ENCODE measurements at places on chromosomes 6 and 20.
A peak's percentile ranks its signal among the peaks of the same experiment; 100 is the strongest.

DNA sequence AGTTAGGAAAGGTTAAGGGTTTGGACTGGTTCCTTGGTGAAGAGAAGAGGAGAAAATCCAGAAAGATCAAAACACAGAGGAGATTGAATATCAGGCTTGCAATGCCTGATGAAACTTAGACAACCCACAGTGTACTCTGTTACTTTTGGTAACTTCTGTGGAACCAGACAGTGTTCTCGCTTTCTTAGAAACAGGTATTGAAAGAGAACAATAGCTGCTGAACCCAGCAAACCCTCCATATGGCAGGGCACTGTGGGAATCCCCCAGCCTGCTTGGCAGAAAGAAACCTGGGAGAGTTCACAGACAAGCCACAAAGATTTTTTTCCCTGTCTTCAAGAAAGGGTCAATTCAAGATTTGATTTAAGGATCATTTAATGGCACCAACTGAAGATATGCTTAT, 342.8 kb downstream of the FOXA2 start:
- no peak for DNase-seq

GRCh38 chr6:28634411-28634760, 108.7 kb downstream of the GPX5 start:
- DNase-seq = no peak

GRCh38 chr20:17731233-17731632, 31.5 kb downstream of the BANF2 start:
- no peak for DNase-seq

GRCh38 chr6:151014404-151015100, 149.1 kb downstream of the MTHFD1L start:
- peak; percentile 75 for DNase-seq

- no peak for DNase-seq
Measured at GRCh38 chr6:73108949-73109348, 116.3 kb downstream of the KHDC1L start.

DNA sequence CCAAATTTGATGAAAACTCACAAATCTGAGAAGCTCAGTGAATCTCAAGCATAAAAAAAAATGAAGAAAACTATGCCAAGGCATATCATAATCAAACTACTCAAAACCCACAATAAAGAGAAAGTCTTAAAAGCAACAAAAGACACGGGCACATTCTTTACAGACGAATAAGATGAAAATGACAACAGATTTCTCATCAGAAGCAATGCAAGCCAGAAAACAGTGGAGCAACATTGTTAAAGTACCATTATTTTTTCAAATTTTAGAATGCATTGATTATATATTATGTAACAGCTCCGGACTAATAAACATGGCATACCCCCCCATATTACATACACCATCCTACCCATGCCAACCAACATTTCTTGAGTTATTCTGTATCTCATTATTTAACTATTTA, 55.3 kb upstream of the INSM1 start:
- no peak for DNase-seq

DNA sequence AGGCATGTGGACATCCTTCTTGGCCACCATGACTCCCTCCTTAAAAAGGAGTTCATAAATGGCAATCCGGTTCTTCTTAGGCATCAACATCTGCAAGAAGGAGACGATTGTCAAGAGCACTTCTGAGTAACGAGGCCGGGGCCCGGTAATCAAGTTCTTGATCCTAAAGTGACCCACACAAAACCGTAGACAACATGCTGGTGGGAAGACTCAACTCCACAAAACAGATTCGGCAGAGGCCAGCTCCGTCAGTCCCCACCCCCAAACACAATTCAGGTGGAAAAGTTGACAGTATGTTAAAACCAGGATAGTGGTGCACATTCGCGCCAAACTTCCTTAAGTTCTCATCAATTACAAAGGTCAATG, 754 bp downstream of the RPS10 start:
- DNase-seq = no peak

GRCh38 chr6:41336824-41337223, 1.4 kb downstream of the NCR2 start:
- no peak for DNase-seq

DNA sequence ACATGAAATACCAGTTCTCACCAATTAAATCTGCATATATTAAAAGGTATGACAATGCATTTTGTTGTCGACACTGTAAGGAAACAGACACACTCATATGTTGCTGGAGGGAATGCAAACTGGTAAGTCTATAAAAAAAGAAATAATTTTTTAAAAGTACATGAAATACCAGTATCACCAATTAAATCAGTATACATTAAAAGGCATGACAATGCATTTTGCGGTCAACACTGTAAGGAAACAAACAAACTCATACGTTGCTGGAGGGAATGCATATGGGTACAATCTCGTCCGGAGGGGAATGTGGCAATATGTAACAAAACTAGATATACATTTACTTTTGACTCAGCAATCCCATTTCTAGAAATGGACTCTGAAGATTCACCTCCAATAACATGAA, 6.5 kb downstream of the ZNF322 start:
- no peak for DNase-seq

DNA sequence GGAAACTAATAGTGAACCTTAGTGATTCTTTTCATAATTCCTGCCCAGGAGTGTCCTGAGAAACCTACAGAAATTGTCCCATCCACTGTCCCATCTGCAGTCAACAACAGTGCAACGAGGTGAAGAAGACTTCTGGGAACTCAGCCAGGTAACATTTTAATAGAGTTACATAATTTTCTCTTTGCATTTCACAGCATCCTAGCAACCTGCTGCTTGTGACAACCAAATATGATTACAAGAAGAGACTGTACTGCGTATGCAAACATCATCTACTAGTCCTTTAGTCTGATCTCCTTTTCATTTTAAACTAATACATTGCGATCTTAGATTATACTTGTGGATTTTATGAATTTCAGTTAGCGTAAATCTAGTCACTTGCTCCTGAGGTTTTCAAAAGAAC, 951.6 kb downstream of the TFAP2A start:
- DNase-seq = no peak

DNA sequence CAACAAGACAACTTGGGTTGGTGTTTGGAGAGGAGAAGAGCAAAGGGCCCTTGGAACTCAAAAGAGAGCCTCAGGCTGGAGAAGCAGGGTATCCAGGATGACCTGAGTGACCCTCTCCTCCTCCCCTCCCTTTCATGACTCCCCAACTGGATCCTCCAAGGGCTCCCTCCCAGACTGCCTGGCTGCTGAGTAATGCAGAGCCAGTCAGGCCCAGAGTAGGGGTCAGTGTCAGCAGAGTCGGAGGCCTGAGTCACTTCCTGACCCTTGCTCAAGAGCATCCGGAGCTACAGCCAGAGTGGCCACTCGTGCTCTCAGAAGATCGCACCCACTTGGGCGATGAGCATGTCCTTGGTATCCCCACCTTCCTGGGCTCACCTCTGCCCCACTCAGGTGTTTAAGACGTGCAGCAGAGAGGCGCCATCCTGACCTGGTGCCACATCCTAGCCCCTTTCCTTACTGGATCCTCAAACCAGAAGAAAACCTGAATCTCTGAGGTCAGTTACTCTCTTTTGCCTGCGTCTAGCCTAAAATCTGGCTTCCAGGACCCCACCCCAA, 2.8 kb upstream of the MAPK13 start:
- no peak for DNase-seq

DNA sequence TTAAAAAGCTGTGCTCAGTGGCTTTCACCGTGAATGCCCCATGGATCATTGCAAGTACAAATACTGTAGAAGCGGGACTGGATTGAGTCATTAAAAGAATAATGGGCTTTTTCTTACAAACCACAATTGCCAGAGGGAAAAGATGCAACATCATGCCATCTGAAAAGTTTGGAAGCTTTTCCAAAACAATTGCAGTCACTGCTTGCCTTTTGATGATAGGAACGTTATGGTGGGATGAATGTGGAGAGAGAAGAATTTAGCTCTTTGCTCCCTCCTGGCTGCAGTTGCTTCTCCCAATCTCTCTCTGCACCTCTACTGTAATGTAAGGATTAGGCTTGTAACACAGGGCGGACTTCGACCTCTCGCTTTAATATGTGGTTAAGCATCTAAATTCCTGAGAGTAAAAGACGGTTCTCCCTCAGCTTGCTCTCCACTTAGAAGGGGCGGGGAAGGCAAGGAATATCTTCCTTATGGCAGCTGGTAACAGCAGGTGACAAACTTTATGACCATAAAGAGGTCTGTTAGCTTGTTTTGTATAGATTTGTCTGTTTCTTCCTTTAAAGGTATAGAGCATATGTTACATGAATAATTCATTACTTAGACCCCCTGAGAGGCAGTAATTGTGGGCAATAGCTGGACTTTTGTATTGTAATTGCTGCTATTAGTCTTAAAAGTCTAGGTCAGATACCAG, 376.1 kb downstream of the UTRN start:
- DNase-seq = no peak

DNA sequence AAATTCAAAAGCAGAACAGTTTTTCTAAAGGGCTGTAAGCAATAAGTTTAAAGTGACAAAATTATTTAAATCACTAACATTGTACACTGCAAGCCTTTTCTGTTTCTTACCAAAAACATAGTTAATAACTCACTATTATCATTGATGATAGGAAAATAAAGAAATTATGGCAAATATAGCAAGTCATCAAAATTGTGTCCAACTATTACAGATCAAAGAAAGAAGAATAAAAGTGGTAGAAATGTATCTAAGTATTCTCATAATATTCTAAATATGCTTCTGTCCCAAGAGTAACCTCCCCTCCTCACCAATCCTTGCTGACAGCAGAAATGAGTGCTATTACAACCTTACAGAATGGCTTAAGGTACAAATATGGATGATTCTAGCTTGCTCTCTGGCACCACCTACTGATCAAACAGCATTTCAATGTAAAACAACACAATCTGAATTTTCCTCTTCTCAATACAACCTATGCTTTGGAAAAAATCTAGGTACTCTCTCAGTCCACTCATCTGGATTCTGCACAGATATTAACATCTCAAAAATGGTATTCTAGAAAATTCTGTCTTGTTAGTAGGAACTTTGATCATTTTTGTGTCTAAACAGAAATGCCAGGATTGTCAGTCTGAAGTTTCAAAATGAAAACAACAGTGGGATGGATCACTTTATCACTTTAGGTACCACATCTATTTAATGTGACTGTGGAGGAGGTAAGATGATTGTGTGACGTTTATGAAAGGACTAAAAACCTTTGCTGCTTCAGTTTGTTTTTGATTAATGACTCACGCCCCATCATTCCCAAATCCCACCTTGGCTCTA, 40.9 kb downstream of the ZFP64 start:
- peak; percentile 33 for DNase-seq

DNA sequence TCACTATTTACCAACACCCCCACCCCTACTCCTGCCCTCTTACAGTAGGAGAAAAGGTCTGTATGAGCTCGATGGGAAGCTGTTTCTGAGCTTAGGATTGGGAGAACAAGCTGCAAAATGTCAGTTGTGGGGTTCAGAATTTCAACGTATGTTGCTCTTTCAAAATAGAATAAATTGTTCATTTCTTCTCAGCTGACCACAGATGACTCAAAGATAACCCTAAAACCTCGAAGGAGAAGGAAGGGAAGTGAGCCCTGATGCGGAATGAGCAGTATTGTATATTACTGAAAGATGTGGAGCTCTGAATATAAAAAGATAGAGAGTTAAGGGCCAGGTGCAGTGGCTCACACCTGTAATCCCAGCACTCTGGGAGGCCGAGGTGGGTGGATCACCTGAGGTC, 35.9 kb upstream of the MYLIP start:
- no peak for DNase-seq

DNA sequence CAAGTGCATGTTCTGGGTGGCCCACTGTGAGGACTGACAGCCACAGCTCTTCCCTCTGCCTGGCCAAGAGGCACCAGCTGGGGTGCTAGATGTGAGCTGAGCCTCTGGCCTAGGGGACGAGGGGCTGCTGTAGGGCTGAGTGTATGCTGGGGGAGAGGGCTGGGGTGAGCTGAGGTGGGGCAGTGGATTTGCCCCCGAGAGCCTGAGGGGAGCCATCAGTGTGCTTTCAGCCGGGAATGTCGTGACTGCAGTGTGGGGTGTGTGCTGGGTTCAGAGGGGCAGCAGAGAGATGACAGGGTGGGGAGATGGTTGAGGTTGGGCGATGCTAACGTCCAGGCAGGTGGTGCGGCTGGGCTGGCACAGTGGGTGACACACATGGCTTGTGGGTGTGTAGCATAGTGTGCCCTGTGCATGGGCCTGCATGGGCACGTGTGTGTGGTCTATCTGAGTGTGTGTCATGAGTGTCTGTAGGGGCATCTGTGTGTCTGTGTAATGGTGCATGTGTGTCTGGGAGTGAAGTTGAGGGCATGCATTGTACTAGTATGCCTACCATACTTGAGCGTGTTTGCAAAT, 46.0 kb upstream of the BLCAP start:
- DNase-seq = no peak

DNA sequence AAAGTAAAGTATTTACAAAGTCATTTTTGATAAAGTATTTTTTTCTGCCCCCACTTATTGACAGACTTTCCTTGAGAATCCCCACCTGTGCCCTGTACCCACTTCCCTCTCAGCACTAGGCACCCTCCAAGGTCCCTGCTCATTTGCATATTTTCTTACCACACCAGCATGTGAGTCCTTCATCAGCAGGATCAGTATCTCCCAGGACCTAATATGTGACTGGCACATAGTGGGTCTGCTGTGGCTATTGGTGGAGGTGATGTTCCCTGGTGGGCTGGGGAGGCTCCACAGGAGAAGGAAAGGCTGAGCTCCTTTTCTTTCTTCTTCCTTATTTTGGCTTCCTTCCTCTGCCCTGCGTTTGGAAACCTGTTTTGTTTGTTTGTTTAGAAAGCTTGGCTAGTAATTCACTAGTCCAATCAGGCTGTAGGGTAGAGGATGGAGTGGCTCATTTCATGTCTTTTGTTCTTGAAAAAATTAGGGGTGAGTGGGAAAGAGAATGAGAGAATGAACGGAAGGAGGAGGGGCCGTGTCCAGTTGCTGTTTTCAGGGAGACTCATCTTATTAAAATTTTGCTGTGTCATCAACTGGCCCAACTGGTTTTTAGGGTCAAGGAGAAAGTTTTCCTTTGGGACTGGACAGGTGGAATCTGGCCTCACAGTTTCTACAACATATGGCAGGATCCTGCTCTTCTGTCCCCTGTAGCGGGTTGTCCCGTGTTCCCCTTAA, 2.8 kb upstream of the RNF24 start:
- DNase-seq = no peak

- no peak for DNase-seq
Measured at GRCh38 chr6:47321577-47321976, 11.9 kb upstream of the TNFRSF21 start.

DNA sequence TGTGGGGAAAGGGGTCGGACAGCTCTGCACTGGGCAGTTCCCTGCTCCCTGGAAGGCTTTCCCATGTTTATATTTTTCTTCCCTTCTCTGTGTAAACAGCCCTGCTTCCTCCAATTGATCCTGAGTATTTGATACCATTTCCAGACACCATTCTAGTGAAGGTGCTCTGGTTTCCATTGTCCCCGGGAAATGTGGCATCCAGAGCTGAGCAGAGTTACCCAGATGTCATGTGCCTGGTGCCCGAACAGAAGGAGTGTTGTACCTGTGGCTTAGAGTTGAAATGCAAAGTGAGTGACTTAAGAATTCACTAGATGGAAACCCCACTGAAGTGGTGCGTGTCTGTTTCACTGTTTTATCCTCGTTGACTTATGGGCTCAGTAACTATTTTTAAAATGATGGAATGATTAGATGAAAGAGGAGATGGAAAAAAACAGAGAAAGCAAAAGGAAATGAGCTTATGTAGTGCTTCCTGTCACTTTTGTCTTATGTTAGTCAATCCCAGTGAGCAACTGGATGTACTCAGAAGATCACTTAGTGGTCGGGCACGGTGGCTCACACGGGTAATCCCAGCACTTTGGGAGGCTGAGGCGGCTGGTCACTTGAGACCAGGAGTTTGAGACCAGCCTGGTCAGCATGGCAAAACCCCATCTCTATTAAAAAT, 83.8 kb downstream of the SASH1 start:
- DNase-seq = no peak

- no peak for DNase-seq
Measured at GRCh38 chr20:11296951-11297350, 620.7 kb upstream of the BTBD3 start.

- DNase-seq = no peak
Measured at GRCh38 chr6:17390276-17390675, 3.1 kb upstream of the CAP2 start.

All from HCT116 (cell line).